ENCODE measurements at places on chromosomes 5 and 9. TPM values are rescaled to one million over a fixed set of nuclear protein-coding genes. Genes with fewer than 3 reads are reported as not detected.
A peak's percentile ranks its signal among the peaks of the same experiment; 100 is the strongest.

Gene ANKRD20A1
- 6.3 TPM for total RNA-seq

Gene NDST1
- total RNA-seq = 3.4 TPM

Gene TRIM7
- 2.4 TPM for total RNA-seq

Gene C5orf52
- not detected for total RNA-seq

Gene CARD9
- total RNA-seq = 1.6 TPM

Gene CARTPT
- not detected for total RNA-seq

Gene MYOZ3
- not detected for total RNA-seq

Gene CCL21
- not detected for total RNA-seq

Gene SPINK13
- not detected for total RNA-seq

Gene FCN2
- not detected for total RNA-seq

DNA sequence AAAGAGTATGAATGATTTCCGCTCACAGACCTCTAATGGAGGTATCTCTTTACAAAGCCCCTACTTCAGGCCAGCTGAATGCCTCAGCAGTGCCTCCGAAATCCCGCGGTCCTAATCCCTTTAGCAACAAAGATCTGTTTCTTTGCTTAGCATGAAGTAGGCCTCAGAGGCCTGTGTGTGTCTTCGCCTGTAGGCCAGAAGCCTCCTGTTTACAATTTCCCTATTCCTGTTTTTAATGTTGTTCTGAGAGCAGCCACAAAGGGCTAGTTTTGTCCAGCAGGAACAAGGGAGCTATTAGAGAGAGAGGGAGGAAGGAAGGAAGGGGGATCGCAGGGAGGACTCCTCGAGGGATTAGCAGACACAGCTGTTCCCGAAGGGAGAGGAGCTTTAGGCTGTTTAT is 166.4 kb upstream of the SPRY4 start:
- no peak for DNase-seq

GRCh38 chr9:99135456-99135855 is 30.5 kb downstream of the TGFBR1 start:
- no peak for DNase-seq

DNA sequence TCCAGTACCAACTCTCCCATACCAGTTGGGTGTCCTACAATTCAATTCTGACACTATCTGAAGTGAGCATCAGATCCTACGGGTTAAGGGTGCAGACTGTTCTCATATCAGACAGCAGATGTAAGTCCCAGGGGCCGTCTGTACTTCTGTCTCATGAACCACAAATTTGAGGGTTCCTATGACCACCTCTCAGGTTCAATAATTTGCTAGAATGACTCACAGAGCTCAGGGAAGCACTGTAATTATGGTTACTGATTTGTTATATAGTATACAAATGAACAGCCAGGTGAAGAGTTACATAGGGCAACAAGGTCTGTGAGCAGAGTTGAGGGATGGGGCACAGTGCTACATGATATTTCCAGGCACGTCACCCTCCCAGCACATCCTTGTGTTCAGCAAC is 499.1 kb downstream of the DMAC1 start:
- DNase-seq = no peak

DNA sequence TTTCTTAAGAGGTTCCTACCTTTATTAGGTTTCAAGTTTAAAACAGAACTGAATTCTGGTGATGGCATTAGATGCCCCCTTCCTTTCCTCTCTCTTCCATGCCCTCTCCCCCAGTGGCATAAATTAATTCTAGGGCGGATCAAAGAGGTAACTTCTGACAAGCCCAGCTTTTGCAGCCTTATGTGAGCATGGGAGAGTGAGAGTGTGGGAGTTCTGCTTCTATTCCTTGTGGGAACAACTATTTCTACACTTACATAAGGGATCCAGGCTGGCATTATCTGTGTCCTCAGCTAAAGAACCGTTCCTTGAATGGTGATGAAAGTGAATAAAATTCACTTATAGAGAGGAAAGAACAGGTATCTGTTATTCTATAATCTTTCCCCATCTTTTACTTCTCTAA is 437.6 kb downstream of the KIF4B start:
- DNase-seq = no peak

DNA sequence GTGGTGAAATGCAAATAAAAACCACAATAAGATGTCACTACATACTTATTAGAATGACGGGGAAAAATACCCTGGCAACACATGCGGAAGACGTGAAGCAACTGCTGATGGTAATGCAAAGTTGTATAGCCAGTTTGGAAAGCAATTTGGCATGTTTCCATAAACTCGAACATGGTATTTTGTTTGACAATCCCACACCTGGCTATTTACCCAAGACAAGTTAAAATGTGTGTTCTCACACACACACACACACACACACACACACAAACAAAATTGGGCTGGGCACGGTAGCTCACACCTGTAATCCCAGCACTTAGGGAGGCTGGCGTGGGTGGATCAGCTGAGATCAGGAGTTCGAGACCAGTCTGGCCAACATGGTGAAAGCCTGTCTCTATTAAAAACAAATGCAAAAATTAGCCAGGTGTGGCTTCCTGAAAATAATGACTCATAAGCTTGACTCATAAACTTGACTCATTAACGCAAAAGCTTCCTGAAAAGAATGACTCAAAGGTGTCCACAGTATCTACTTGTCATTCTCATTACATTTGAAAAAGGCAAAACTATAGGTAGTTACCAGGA is 456.5 kb downstream of the CDH18 start:
- no peak for DNase-seq

GRCh38 chr5:173633304-173633703 is 16.9 kb upstream of the BOD1 start:
- no peak for DNase-seq

- peak; percentile 35 for DNase-seq
These were observed 20.1 kb downstream of the PCDHGC5 start for GRCh38 chr5:141508798-141509611.

- no peak for DNase-seq
These were observed 28.8 kb downstream of the PRRX2 start for GRCh38 chr9:129694243-129694646.

GRCh38 chr5:99807346-99807745 is 727.8 kb upstream of the FAM174A start:
- no peak for DNase-seq

- no peak for DNase-seq
These were observed 355.9 kb downstream of the PRELID2 start for GRCh38 chr5:145479271-145479670.

DNA sequence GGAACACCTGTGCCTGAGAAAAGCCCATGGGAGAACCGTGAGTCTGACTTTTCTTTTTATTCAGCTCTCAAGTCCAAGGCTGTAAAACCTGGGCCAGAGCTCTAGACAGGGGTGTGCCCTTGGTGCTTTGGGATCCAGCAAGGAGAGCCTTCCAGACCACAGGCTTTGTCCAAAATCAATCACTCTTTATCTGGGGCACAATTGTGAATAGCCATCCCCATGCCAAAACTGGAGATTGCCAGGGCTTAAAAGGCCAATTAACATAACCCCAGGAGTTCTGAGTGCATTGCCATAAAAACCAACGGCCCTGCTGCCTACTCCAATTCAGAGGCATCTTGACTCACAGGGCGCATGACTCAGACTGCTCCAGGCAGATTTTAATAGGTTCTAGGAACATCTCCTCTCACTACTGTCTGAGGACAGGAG is 391.8 kb downstream of the ARHGEF28 start:
- no peak for DNase-seq

- no peak for DNase-seq
These were observed 67.5 kb upstream of the ACTBL2 start for GRCh38 chr5:57550132-57550531.

DNA sequence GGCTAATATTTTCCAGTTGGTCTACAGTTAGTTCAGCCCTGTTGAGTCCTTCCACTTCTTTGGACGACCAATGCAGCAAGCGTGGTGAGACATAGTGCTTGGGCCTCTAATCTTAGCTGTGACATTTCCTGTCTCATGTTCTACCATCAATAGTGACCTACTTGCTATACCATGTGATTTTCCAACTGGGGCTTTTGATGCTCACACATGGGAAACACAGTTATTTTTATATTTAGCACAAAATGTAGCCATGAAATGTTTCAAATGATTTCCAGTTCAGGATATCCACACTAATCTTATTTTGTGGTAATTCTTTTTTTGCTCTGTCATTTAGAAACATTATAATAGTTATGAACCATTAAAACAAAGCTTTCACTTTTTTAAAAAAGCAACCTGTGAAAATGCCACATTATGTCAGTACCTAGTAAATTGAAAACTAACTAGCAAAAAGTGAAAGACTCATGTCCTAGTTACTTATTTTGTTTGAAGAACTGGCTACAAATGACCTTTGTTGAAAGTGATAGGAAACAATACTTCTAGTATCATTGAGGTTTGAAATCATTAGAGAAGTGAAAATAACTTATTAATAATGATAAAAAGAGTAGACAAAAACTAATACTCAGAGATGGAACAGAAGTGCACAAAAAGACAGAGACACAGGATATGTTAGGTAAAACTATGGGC is 18.3 kb downstream of the MARCHF3 start:
- DNase-seq = no peak

DNA sequence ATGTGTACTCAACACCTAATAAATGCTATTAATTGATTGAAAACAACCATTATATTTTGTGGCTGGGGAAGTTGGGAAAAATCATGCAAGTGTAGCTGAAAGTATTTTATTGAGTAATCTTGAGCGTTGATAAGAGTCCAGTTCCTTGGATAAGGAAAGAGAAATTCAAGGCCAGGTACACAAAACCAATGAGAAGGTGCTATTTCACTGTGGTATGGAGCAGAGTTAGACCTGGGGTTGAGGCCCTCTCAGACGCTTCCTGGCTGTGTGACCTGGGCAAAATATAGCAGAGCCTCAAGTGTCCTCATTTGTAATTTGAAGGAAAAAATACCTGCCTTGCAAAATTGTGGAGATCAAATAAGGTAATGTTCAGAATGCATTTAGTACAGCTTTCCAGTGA is 50.1 kb downstream of the GALNT10 start:
- DNase-seq = no peak

- peak; percentile 46 for DNase-seq
These were observed 27.9 kb upstream of the CEMIP2 start for GRCh38 chr9:71796100-71796767.

DNA sequence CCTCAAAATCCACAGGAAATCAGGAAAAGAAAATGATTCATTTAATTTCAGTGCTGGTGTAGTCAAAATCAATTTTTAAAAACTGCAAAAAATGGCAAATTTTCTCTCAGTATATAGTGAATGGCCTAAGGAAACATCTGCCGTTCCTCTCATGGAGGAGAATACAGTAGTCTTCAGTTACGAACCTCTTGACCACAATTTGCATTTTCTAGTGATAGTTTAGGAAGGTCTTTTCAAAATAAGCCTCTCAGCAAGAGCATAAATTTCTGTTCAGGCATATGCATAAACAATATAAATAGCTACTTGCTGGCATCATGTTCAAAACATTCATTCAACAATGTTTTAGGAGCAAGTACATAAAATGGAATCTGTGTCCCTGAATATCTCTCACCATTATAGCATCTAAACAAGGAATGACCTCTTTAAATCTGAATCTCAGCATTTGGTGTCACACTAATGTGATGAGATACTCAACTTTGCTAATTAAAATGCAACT is 33.5 kb downstream of the HAPLN1 start:
- DNase-seq = no peak

DNA sequence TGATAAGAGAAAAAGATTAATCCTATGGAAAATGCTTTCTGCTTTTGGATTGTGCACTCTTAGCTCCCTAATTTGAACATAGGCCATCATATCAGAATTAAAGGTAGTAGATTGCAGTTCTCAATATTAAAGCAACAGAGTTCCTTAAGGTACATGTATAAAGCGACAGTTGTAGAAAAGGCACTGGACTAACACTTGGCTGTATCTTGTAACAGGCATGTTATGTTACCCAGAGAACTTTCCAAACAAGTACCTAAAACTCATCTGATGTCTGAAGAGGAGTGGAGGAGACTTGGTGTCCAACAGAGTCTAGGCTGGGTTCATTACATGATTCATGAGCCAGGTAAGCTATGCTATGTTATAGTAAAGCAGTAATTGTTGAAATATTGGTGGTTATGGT is 3.3 kb upstream of the SECISBP2 start:
- DNase-seq = no peak

DNA sequence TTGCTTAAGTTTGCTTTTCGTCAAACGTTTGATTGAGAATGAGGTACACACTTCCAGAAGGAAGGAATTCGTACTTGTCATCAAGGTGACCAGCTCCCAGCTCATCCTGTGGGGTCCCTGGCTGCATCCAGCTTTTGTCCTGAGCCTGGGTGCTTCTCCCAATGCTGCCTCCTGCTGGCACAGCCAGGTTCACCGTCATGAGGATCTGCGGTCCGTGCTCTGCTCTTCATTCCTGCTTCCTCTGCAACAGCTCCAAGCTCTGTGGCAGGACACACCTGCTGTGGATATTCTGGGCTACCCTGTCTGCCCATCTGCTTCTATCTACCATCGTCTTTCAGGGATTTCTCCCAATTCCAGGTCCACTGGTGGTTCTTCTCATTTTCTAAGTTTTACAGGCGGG is 13.3 kb upstream of the UBE2QL1 start:
- DNase-seq = peak; percentile 10

GRCh38 chr9:8188723-8189407 is 389.3 kb upstream of the DMAC1 start:
- peak; percentile 51 for DNase-seq

DNA sequence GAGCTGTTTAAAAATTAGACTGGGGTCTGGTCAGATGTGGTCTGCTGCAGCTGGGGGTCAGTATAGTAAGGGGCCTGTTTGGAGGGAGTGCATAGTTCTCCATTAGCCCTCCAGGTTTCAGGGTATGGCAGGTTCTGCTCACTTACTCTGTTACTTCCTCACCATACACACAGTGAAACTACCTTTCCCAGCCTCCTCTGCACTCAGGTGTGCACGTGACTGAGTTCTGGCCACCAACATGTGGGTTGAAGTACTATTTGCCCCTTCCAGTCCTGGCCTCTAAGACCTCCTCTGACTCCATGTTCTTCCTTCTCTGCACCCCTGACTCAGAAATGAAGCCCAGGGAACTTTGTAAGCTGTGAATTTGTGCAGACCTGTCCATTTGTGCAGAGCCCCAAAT is 190.5 kb upstream of the CLINT1 start:
- no peak for DNase-seq

- no peak for DNase-seq
These were observed 47.4 kb upstream of the CCDC112 start for GRCh38 chr5:115343855-115344254.

GRCh38 chr5:86613455-86613854 is 4.3 kb upstream of the COX7C start:
- DNase-seq = no peak

GRCh38 chr5:159341906-159342310 is 11.6 kb upstream of the IL12B start:
- peak; percentile 54 for DNase-seq

GRCh38 chr5:83378624-83379289 is 92.8 kb upstream of the VCAN start:
- DNase-seq = no peak

GRCh38 chr9:99860266-99860665 is 38.6 kb downstream of the NR4A3 start:
- no peak for DNase-seq

GRCh38 chr5:96796434-96796833 is 11.3 kb downstream of the ERAP1 start:
- DNase-seq = no peak
